ENCODE measurements at places on chromosomes 1 and 21. TPM values are rescaled to one million over a fixed set of nuclear protein-coding genes. Genes with fewer than 3 reads are reported as not detected.

DNA sequence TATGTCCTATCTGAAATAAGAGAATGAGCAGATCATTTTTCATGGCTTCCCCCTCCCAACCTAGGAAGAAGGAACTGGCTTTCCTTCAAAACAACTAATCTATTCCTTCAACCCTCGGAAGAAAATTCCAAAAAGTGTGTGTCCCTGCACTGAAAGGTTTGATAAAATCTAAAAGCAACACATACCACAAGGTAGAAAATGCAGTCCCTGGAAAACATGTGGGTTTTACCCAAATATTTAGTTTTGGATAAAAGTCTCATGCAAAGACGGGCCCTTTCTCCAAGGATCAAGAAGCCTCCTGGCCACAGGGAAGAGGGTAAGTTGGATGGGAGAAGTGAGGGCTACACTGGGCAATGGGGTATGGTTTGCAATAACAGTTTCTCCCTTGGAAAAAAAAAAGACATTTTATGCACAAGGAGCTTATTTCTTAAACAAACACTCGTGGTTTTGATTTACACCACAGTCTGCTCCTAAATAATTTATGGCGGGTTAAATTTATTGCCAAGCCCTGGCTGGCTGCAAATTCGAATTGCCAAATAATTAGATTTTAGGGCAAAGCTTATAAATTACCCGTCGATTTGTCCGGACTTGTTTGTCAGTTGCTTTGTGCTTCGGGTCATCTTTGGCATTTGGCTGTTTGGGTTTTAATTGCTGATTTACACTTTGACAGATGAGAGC, 28.9 kb downstream of the ERI3 start:
- DNase-seq: no peak

DNA sequence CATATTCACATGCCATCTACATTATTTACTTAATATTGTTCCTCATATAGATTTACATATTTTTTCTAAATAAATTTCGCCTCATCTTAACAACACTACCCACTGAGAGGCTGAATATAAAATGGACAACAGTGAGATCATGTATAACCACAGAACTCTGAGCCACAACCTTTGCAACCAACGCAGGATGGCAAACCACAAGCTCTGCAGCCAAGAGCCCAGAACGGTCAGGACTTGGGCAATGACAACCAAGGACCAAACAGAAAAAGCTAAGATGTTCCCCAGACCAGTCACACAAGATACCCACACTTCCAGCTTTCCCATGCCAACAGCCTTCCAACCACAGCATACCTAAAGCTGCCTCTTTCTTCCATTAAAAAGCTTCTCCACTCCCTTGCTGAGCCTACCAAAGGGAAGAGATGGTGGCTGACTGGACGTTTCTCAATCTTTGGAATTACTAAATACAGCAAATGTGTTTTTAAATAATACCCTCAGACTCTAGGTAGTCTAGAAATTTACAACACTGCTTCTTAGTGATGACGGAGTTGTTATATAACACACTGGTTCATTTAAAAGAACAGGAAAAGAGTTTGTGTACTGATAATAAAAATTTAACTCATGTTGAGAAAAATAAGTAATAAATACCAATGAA, 117.9 kb downstream of the AKT3 start:
- DNase-seq: no peak

DNA sequence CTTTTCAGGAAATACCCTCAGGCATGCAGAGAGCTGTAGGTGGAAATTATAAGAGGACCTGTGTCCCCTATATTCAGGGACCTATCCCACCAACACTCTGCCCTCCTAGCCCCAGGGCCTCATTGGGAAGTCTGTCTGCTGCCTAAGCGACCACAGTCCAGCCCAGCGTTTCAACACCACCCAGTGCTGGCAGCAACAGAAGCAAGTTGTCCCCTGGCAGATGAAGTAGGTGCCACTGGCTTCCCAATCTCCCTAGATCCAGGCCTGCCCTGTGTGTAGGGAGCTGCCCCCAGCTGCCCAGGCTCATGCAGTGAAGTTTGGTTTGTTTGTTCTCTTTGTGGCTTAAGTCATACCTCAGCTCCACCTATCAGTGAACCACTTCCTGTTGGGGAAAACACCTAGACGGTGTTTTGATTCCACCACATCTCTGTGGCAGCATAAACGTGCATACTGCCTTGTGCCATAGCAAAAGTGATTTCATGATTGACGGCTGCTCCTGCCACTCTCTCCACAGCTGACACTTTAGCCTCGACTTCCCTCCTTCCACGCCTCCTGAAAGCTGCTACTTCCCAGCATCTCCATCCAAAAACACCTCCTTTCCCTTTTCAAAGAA, 8.1 kb upstream of the LEFTY1 start:
- no peak for DNase-seq

- no peak for DNase-seq
Observed at GRCh38 chr1:199122532-199123311, 483.9 kb downstream of the PTPRC start.

DNA sequence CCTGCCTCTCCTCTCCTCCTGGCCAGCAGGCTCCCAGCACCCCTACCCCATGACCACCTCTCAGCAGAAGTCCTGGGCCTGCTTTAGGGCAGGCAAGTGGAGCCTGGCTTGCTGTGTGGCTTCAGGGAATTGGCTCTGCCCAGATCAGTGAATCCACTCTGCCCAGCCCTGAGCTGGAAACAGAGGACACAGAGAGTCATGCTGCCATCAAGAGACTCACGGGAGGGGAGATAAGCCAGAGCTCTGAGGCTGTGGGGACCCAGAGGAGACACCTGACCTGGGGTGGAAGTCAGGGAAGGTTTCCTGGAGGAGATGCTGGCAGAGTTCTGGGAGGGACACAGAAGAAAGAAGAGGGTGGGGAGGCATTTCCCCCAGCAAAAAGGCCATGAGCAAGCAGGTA, 54.2 kb downstream of the GLIS1 start:
- no peak for DNase-seq

ZZZ3 gene
- 28.4 TPM for total RNA-seq

CRNN gene
- not detected for total RNA-seq

WASF2 gene
- total RNA-seq: 29.4 TPM

NR1I3 gene
- total RNA-seq: not detected
